ENCODE measurements at places on chromosomes 3 and 15. TPM values are rescaled to one million over a fixed set of nuclear protein-coding genes. Genes with fewer than 3 reads are reported as not detected.

SLC38A3 gene
- 0.89 TPM for polyA plus RNA-seq

BCL2A1 gene
- polyA plus RNA-seq: 0.16 TPM

DNA sequence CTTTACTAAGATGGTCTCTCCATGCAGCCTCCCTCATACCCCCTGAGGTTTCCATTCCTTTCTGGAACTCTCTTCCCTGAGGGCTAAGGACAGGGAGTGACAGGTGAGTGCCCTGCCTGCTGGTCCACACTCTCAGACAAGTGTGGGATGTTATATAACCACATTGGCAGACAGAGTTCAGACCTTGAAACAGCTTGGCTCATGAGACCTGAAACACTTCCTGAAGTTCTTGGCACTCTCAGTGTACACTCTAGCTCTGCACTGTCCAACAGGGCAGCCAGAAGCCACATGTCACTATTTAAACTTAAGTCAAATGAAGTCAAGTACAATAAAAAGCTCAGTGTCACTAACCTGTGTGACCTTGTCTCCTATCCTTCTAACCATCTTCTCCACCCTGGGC lies 188.5 kb downstream of the ZNF621 start:
- H3K4me3 ChIP-seq: no peak overlapping the region
- H3K27me3 ChIP-seq: no peaks in the 10 kb centered on the region
- no peak overlapping the region for H3K27ac ChIP-seq
- no peaks in the 10 kb centered on the region for H3K36me3 ChIP-seq

- no peaks in the 10 kb centered on the region for H3K27me3 ChIP-seq
- peaks cover 13% of the 10 kb centered on the region for H3K4me1 ChIP-seq
- no peak overlapping the region for H3K27ac ChIP-seq
These were observed 220.9 kb upstream of the BHLHE40 start for GRCh38 chr3:4758249-4758860.

GRCh38 chr15:62419192-62419591 lies 254.1 kb upstream of the C2CD4B start:
- no peak overlapping the region for H3K27ac ChIP-seq
- DNase-seq: no peak
- no peaks in the 10 kb centered on the region for H3K27me3 ChIP-seq
- H3K36me3 ChIP-seq: no peaks in the 10 kb centered on the region
- H3K4me1 ChIP-seq: peaks cover 12% of the 10 kb centered on the region
- H3K4me3 ChIP-seq: no peak overlapping the region

DNA sequence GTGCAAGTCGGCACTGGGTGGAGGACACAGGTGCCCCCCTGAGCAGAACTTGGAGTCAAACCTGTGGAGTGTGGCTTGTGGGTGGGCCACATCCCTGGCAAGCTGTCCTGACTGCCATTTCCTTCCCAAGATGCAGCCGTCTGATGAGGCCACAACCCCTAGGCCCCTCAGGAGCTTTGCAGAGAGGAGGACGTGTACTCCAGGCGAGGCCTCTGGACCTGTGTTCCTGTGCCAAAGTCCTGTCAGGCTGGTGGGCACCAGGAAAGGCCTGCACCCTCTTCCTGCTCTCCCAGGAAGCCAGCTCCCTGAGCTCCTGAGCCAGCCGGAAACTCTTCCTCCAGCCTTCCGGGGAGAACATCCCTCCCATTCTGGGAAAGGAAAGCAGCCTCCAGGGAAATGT lies 48.5 kb downstream of the CMTM6 start:
- H3K4me1 ChIP-seq: no peaks in the 10 kb centered on the region
- DNase-seq: no peak
- H3K4me3 ChIP-seq: no peak overlapping the region
- H3K27me3 ChIP-seq: no peaks in the 10 kb centered on the region
- peaks cover 17% of the 10 kb centered on the region for H3K36me3 ChIP-seq
- H3K27ac ChIP-seq: no peak overlapping the region

DNA sequence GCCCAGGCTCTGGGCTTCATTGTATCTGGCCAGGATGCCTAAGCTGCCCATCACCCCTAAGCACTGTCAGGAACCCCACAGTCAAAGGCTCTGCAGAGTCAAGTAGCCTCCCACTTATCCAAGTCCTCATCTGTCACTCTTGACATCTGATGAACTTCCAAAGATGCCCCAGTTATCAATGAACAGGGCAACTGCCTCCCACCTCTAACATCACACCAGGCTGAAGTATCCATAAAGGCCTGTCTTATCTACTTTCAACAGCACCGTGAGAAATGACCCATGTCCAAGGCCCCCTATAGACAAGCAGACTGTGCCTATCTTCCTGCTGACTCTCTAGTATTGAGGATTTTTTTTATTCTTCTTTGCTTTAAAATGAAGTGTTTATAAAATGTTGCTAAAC lies 56.4 kb downstream of the TRIM69 start:
- no peaks in the 10 kb centered on the region for H3K36me3 ChIP-seq
- no peak overlapping the region for H3K4me3 ChIP-seq
- H3K27ac ChIP-seq: no peak overlapping the region

- H3K27ac ChIP-seq: peak overlapping the region; percentile 26
- no peak overlapping the region for H3K4me3 ChIP-seq
- peak; percentile 46 for DNase-seq
- H3K36me3 ChIP-seq: 0 out of 2 replicates have a peak, but pooled peaks cover 5% of the 10 kb centered on the region
- peaks cover 16% of the 10 kb centered on the region for H3K4me1 ChIP-seq
These were observed 78.3 kb downstream of the LRRK1 start for GRCh38 chr15:100997442-100997841.

- peaks cover 72% of the 10 kb centered on the region for H3K36me3 ChIP-seq
- no peaks in the 10 kb centered on the region for H3K27me3 ChIP-seq
- no peaks in the 10 kb centered on the region for H3K4me1 ChIP-seq
- H3K27ac ChIP-seq: no peak overlapping the region
- no peak overlapping the region for H3K4me3 ChIP-seq
- DNase-seq: no peak
These were observed 13.3 kb downstream of the PLXNB1 start for GRCh38 chr3:48416546-48416945.

GRCh38 chr3:28905798-28906197 lies 375.1 kb upstream of the RBMS3 start:
- H3K27ac ChIP-seq: no peak overlapping the region
- no peak for DNase-seq
- H3K36me3 ChIP-seq: no peaks in the 10 kb centered on the region

- no peak for DNase-seq
- H3K27ac ChIP-seq: no peak overlapping the region
- H3K4me1 ChIP-seq: no peaks in the 10 kb centered on the region
- H3K36me3 ChIP-seq: no peaks in the 10 kb centered on the region
- H3K27me3 ChIP-seq: no peaks in the 10 kb centered on the region
These were observed 511.2 kb upstream of the MDFIC2 start for GRCh38 chr3:70823622-70824021.

GRCh38 chr3:117587416-117587815 lies 877.8 kb downstream of the TUSC7 start:
- peaks cover 15% of the 10 kb centered on the region for H3K4me1 ChIP-seq
- H3K27me3 ChIP-seq: no peaks in the 10 kb centered on the region
- no peak overlapping the region for H3K4me3 ChIP-seq
- no peaks in the 10 kb centered on the region for H3K36me3 ChIP-seq
- DNase-seq: no peak

- H3K4me1 ChIP-seq: peaks cover 4% of the 10 kb centered on the region
- H3K27ac ChIP-seq: no peak overlapping the region
- no peaks in the 10 kb centered on the region for H3K36me3 ChIP-seq
- H3K27me3 ChIP-seq: no peaks in the 10 kb centered on the region
- no peak overlapping the region for H3K4me3 ChIP-seq
These were observed 44.8 kb downstream of the CGNL1 start for GRCh38 chr15:57421110-57421509.

GRCh38 chr3:104556372-104557078 lies 810.2 kb upstream of the ALCAM start:
- H3K36me3 ChIP-seq: no peaks in the 10 kb centered on the region
- no peaks in the 10 kb centered on the region for H3K4me1 ChIP-seq
- H3K27ac ChIP-seq: peak overlapping the region; percentile 28
- no peaks in the 10 kb centered on the region for H3K27me3 ChIP-seq

- no peak for DNase-seq
- H3K36me3 ChIP-seq: no peaks in the 10 kb centered on the region
- no peak overlapping the region for H3K4me3 ChIP-seq
- no peaks in the 10 kb centered on the region for H3K27me3 ChIP-seq
- no peak overlapping the region for H3K27ac ChIP-seq
- H3K4me1 ChIP-seq: no peaks in the 10 kb centered on the region
These were observed 26.3 kb upstream of the TFRC start for GRCh38 chr3:196108075-196108743.

DNA sequence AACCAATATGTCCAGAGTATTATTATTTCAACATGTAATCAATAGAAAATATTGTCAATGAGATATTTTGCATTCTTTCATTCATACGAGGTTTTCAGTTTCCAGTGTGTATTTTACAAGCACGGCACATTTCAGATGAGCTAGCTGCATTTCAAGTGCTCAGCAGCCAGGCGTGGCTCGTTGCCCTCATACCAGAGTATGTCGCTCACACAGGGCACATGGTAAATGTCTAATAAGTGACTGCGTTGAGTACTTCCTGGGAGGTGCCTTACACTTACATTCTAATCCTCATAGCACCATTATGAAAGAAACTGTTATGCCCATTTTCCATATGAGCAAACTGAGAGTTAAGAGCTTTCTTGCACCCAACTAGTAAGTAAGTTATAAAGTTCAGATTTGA lies 47.4 kb downstream of the TMEM266 start:
- H3K4me1 ChIP-seq: no peaks in the 10 kb centered on the region
- H3K27me3 ChIP-seq: no peaks in the 10 kb centered on the region
- no peak overlapping the region for H3K27ac ChIP-seq

DNA sequence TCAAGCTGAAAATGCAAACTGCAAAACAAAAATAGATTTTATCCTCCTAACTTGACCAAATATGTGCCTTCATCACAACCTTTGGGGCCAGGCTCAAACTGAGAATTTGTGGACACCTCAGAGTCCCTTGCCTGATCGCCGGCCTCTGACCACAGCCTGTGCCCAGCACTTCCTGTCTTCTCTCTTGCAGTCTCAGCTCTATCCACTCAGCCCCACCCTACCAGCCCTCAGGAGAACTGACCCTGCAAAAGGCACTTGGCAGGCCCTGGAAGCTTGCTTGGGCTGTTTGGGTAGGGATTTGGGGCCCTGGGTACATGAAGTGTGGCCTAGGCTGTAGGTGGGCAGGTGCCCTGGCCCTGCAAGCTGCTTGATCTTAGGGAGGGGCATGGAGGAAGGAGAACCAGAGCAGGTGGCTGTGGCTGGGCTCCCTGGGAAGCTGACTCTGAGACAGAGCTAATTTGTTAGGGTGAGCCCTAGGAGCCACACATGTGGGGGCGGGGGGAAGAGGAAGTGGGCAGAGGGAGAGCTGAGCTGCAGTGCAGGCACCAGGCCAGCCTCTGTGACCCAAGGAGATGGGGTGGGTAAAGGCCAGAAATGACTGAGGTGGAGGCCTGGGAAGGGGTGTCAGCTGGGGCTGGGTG lies 8.6 kb downstream of the CLEC3B start:
- H3K27me3 ChIP-seq: no peaks in the 10 kb centered on the region
- H3K4me3 ChIP-seq: no peak overlapping the region
- no peaks in the 10 kb centered on the region for H3K4me1 ChIP-seq
- no peak overlapping the region for H3K27ac ChIP-seq

DNA sequence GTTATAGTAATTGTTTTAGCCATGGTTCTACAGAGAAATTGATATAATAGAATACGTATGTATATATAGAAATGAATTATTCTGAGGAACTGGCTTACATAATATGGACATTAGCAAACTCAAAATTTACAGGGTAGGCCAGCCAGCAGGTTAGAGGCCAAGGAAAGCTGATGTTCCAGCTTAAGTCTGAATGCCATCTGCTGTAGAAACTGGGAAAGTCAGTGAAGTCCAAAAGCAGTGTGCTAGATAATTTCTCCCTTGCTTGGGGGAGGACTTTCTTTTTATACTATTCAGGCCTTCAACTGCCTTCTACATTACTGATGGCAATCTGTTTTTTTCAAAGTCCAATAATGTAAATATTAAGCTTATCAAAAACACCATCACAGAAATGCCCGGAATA lies 1174.7 kb downstream of the ZPLD1 start:
- no peaks in the 10 kb centered on the region for H3K27me3 ChIP-seq
- H3K27ac ChIP-seq: no peak overlapping the region
- DNase-seq: no peak
- no peaks in the 10 kb centered on the region for H3K4me1 ChIP-seq
- H3K4me3 ChIP-seq: no peak overlapping the region
- H3K36me3 ChIP-seq: no peaks in the 10 kb centered on the region

DNA sequence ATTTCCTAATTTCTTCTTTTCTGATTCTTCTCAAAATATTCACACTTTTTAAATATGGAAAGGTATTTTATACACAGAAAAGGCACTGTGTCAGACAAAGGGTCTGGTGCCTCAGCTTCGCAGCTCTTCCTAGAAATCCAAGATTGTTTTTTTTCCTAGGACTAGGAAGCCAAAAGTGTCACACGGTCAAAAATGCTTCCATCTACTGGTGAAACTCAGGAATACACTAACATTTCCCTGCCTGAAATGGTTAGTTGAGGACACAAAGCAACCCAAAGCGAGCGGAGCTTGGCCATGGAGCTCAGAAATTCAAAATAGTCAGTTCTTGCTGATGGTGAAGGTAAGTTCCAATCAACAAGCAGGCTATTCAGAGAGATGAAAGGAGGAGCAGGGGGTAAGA lies 426.5 kb upstream of the RASGRP1 start:
- peak overlapping the region; percentile 16 for H3K27ac ChIP-seq
- H3K36me3 ChIP-seq: no peaks in the 10 kb centered on the region
- DNase-seq: peak; percentile 36
- H3K4me1 ChIP-seq: peaks cover 9% of the 10 kb centered on the region
- H3K4me3 ChIP-seq: no peak overlapping the region

- peak overlapping the region; percentile 76 for H3K27ac ChIP-seq
- peaks cover 14% of the 10 kb centered on the region for H3K4me1 ChIP-seq
- H3K4me3 ChIP-seq: peak overlapping the region; percentile 48
- H3K27me3 ChIP-seq: no peaks in the 10 kb centered on the region
- no peak for DNase-seq
These were observed 36.3 kb upstream of the TSC22D2 start for GRCh38 chr3:150371741-150372254.

DNA sequence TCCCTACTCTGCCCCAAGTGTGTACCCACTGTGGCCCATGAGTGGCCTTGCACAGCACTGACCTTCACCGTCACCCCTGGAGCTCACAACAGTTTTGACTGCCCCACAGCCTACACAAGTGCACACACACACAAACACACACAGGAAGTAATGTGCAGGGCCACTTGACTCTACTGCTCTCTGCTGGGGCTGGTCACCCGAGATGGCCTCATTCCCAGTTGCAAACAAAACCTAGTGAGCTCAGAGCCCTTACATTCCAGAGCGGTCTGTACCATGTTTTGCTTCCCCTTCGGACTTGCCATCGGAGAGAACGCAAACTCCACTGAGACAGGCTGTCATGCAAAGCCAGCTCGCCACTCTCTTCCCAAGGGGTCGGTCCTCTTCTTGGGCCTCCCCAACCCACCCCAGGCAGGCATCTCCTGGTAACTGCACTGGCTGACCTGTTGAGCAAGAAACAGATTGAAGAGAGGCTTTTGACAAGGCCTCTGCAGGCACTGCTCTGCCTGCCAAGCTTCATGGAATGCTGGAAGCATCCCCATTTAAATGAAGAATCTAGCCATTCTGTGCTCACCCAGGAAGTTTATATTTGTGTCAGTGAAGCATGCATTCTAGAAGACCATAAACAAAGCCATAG lies 232.0 kb upstream of the IGF1R start:
- no peaks in the 10 kb centered on the region for H3K36me3 ChIP-seq
- H3K27me3 ChIP-seq: peaks cover 53% of the 10 kb centered on the region
- no peak overlapping the region for H3K4me3 ChIP-seq
- no peak overlapping the region for H3K27ac ChIP-seq

All from SK-N-SH (cell line).